AML-193 (cell line): ENCODE measurements at places on chromosomes 4 and X.

DNA sequence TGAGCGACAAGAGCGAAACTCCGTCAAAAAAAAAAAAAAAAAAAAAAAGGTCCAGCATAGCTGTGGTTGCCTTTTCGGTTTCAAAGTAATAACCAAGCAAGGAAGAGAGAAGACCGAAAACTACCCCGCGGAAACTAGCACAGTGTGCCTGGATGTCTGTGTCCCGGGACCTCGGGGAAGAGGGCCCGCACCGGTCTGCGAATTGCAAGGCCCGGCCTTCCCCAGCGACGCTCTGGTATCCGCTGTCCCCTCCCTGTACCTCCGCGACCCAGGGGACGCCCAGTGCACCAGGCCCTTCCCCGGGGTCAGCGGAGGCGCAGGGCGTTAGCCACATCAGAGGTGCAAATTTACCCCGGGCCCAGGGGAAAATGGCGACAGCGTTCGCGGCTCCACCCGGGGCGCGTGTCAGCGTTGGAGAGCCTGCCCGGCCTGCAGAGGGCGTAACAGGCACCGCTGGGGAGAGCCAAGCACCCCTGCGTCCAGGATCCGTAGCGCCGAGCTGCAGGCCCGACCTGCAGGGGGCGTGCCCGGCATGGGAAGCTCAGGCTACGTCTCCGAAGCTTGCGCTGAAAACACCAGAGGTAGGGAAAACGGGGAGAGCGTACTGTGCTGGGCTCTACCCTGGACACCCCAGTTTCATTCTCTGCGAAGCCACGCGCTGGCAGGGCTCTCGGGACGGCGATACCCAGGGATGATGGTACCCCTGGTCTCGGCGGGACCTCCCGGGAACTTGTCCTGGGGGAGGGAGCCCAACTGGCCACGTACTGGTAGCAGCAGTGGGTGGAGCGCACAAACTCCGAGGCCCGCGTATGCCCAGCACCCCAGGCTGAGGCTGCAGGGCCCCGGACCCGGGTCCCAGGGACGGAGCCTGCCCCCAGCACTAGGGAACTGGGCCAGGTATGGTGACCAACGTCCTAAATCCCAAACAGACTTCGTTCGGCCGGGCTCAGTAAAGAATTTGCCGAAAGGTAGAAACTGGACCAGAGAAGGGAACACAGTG, 16.2 kb downstream of the NKX6-1 start:
- DNase-seq, result no peak

DNA sequence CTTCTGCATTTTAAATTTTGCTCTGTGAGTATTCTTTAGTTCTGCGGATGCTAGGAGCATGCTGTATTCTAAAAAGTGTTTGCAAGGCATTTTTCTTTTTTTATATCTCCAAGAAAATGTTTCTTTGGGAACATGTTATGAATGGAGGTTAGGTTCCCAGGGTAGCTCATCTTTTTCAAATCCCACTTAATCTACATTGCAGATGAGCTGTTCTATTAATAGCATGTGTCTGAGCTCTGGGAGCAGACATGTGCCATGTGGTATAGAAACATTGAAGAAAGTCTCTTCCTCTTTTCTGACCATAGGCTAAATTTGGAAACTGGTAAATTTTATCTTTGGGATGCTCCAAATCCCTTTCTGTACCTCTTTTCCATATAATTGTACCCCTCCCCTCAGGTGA, 23.2 kb downstream of the DIAPH2 start:
- DNase-seq, result no peak

DNA sequence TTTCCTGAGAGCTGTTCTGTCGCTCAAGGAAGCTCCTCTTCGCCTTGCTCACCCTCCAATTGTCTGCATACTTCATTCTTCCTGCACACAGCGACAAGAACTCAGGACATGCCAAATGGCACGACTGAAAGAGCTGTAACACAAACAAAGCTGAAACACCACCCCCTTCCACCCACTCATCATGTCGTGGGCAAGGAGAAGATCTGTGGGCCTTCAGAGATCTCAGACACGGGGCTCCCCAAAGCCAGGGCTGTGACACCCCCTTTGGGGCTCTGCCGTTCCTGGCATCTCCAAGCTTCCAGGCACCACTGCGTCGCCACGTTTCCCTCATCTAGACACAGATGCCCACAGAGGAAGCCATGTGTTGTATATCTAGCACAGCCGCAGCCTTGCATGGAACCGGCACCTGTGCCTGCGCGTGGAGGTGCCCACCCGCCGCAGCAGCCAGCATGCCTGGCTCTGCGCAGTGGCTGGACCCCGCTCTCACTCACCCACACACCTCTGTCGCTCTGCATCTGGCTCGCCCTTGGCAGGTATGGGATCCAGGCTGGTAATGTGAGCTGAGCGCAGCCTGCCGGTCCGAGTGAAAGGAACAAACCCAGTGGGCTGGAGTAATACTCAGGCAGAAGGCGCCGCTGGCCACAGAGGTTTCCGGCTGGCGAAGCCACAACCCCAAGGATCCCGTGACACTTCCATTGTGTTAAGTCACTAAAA, 676.4 kb upstream of the INTU start:
- DNase-seq, result no peak

DNA sequence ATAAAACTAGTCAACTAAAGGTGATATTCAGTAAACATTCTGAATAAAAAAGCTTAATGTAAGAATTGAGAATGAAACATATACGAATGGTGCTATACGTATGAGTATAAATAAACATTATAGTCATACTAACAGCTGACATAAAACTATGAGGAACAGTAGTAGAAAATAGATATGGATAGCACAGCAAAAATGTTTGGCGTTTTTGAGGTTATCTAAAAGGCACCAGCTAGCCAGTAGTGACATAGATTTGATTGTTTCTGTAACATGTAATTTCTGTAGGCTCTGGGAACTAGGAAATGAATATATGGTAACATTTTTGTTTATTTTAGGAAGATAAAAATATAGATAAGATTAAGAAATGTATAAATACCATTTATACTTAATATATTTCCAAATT, 69.3 kb downstream of the SNX25 start:
- no peak for DNase-seq

- DNase-seq, result no peak
These were observed 375.4 kb upstream of the PITX2 start for GRCh38 chr4:110998320-110998719.

DNA sequence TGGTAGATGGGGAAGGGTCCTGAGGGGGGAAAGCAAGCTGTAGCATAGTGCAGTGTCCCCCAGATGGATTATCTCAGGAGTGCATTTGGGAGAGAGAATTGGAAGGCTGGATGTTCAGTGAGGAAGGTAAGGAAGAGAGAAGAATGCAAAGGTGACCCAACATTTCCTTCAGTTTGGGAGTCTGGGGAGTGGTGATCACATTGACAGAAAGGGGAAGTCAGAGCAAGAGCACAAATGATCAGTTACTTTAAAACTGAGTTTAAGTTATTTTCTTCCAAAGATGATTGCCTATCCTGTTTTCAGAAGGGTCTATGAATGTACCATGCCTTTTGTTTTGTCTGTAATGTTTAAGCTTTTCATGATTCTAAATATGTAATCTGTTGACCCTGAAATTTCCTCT, 47.6 kb downstream of the ARHGAP10 start:
- peak; percentile 43 for DNase-seq

- DNase-seq, result no peak
These were observed 459.9 kb upstream of the BOD1L1 start for GRCh38 chr4:14087459-14087858.

DNA sequence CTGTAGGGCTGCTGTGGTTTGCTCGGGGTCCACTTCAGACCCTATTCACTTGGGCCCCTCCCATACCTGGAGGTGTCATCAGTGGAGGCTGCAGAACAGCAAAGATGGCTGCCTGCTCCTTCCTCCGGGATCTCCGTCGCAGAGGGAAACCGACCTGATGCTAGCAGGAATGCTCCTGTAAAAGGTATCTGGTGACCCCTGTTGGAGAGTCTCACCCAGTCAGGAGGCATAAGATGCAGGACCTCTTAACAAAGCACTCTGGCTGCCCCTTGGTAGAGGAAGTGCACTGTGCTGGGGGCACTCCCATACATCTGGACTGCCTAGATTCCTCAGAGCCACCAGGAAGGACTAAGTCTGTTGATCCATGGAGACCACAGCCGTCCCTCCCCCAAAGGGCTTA, 296.9 kb downstream of the GRID2 start:
- DNase-seq, result no peak

DNA sequence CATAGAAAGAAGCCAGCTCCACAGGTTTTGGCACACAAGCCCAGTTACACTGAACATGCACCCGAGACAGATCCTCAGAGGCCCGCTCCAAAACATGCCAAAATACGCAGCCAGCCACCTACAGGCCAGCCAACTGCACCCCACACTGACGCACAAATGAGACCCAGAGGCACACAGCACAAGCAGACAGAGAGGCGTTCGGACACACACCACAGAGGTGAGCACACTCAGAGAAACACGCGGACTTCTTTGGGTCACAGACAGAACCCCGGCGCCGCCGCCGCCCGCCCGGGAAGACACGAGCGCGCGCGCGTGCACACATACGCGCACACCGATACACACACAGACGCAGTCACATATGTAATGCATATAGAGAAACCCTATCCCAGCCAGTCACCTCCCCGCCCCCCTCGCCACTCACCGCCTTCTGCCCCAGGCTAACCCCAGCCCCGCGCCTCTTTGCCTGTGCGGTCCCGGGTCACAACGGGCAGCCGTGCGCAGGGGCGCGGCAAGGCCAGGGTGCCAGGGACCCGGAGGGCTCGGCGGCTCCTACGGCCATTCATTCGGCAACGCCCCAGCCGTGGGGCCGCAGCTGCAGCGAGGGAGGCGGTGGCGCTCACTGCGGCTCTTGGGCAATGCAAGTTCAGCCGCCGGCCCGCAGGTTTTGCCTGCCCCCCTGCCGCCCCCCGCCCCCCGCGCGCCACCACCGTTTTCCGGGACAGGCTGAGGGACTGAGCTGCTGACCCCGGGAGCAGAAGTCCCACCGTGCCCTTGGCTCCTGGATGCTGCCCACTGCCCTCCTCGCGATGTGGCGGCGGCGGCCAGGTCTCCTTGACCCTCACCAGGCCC, 553 bp downstream of the SEPTIN6 start:
- peak; percentile 35 for DNase-seq

DNA sequence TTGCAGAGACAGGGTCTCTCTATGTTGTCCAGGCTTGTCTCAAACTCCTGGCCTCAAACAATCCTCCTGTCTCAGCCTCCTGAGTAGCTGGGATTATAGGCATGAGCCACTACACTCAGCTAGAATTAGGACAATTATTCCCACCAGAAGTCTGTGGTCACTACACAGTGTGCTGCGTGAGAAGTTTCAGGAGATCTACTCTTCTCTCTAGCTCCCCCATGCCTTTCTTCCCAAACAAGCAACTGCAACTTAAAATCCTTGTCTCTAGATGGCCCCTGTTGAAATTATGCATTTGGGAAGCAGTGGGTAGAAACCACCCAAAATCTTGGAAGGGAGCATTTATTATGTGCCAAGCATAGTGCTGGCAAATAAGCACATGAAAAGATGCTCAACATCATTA, 21.1 kb upstream of the MAP7D3 start:
- DNase-seq, result no peak

GRCh38 chr4:84808332-84808731, 158.2 kb downstream of the WDFY3 start:
- DNase-seq, result no peak

DNA sequence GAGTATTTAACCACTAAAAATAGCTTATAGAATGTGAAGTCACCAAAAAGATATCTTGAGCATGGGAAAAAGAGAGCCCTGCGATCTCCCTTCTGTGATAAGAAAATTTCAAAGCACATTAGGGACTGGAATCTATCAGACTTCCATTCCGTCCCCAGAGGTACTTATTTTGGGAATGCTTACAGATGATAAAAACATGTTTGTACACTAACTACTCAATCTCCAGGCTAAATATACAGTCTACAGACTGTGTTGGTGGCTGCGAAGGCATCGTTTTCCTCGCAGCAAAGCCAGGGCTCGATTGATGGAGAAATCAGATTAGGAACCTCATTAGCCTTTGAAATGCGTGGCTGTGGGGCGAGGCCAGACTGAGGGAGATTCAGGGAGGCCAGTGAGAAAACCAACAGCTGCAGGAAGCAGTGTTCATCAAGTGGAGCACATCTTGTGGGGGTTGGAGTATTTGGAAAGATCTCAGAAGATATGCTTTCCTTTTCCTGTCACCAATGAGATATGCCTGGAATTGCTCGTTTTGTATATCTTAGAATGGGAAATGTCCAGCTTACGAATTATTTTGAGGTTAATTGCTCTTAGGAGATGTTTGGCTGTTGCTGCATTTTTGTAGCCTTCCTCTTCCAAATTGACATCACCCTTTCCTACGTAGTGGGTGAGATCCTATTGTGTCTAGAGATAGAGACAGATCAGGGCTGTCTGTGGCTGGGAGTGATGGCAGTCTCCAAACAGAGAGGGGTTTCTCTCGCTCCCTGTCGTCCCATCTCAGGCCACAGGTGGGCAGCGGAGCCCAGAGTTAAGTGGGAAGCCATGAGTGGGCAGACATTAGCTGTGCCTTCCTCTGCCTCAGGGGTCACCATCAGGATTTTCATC, 224.9 kb upstream of the FAT1 start:
- no peak for DNase-seq

DNA sequence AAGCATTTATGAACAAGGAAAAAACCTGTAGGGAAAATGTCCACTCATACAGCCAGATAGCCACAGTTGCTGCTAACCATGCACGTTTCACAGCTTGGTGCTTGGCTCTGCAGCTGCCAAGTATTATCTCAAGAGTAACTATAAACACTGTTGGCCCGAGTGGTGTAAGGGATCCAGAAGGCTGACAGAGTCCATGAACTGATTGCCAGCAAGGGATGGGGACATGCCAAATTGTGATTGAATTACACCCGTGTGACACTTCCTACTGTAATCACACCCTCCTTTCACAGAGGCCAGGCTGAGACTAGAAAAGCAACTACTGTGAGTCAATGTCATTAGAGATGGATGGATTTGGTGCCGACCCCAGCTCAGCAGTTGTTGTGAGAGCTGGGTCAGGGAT, 223.9 kb upstream of the ANKRD50 start:
- no peak for DNase-seq

- DNase-seq, result no peak
These were observed 67.1 kb downstream of the MED28 start for GRCh38 chr4:17681281-17682221.

DNA sequence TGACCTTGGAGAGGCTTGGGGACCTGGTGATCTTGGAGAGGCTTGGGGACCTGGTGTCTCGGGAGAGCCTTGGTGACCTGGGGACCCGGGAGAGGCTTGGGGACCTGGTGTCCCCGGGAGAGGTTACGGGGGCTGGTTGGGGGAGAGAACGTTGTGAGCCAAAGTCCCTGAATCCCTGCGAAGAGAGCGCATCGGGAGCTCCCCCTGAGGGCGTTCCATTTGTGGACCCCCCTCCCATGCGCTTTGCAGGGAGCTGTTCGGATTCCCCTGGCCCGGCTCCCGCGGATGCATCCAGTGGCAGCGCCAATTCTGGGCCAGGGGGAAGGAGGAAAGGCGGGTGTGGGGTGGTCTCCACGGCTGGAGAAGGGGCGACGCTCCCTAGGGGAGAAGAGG, 13.3 kb downstream of the SHOX start:
- DNase-seq, result no peak

DNA sequence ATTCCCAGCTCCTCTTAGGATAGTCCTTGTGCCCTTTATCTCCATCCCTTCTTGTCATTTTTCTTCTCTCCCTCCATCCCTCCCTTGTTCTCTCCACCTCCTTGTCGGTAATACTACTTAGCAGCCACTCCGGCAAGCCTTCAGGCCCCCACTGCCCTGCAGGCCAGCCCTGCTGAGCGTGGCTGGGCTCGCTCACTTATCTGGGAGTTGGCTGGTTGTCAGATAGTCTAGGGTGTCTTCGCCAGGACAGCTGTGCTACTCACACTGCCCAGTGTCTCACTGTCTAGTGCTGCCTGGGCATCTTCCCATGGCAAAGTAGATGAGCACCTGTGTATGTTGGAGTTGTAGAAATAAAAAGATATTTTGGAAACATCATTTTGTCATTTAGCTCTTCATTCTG, 75.0 kb downstream of the STK32B start:
- DNase-seq, result no peak

- DNase-seq, result no peak
These were observed 54.1 kb downstream of the SHROOM3 start for GRCh38 chr4:76488888-76489685.
